ENCODE measurements at places on chromosomes 4 and X. TPM values are rescaled to one million over a fixed set of nuclear protein-coding genes. Genes with fewer than 3 reads are reported as not detected.

Gene HSFX3
- total RNA-seq: not detected

Gene SLITRK2
- total RNA-seq: not detected

Gene P2RY4
- not detected for total RNA-seq

Gene SPATA18
- 16.4 TPM for total RNA-seq

Gene PAGE4
- total RNA-seq: not detected

Gene GPR173
- total RNA-seq: 2.6 TPM

Gene VCX3A
- not detected for total RNA-seq
